ENCODE measurements at places on chromosomes 3 and 15.

- no peak for DNase-seq
Observed at GRCh38 chr3:123444023-123444422, 4.9 kb downstream of the ADCY5 start.

- DNase-seq = no peak
Observed at GRCh38 chr15:40445421-40445922, 4.7 kb downstream of the BAHD1 start.

GRCh38 chr3:127375151-127375930 lies 87.5 kb upstream of the PRR20G start:
- no peak for DNase-seq

DNA sequence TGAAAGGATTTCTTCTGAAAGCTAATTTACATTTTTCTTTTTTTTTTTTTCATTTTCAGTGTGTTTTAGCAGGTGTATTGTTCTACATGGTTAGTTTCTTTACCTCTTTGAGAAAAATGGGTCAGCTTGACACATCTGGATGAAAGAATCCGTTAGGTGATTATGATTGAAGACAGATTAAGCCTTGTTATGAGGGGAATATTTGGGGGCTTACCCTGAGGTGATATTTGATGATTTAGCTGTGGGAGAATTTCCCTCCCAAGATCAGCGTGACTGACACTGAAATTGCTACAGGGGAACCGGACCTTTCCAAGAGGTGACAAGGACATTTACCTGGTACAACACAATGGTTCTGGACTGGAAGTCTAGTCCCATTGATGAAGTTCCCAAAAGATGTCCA lies 147.5 kb downstream of the NFKBIZ start:
- DNase-seq = no peak

DNA sequence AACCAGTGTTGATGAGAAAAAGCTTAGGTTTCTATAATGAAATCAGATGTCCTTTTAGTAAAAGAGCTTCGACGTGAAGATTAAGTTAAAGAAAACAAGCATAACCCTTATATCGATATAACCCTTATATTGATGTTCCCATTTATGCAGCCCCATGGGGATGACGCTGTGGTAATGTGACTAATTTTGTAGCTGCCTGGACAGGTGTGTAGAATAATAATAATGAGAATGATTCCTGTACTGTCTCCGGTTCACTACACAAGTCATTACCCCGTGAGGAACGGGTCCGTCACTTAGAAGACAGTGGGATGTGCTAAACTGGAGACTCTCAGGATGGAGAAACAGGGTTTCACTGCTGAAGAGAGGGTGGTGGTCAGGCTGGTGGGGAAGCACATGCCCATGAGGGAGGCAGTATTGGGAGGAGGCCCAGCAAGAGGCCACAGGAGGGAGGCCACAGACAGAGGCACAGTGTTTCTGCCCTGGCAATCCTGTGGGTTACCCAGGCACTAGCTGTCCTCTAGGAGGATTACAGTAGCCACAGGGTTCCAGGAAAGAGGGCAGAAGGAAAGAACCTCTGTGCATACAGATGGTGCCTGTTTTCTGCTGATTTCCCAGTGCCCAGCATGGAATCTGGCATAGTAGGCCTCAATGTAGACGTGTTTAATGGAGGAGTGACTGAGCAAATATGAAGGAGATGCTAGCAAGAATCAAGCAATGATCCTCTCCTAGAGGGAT lies 191.1 kb upstream of the TSC22D2 start:
- DNase-seq = no peak

DNA sequence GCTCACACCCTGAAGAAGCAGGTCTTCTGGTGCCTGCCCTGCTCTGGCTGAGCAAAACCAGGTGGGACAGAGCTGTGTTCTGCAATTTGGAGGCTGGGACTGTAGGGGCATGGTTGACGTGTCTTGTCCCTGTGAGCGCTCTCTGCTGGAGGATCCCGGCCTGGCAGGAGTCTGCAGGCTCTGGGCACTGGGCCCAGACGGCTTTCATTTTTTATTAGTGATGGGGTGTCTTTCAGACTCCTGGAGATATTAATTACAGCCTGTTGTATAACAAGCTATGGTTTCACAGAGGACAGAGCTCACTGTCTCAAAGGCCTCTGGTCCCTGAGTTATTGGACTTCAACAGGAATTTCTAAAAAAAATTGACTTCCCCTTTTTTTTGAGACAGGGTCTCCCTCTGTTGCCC lies 29.5 kb upstream of the ZNF710 start:
- peak; percentile 38 for DNase-seq

GRCh38 chr3:129827765-129828164 lies 65.7 kb downstream of the TMCC1 start:
- peak; percentile 6 for DNase-seq

- DNase-seq = peak; percentile 39
Observed at GRCh38 chr3:52291508-52292181, 4.0 kb downstream of the GLYCTK start.

- DNase-seq = no peak
Observed at GRCh38 chr3:56101576-56101975, 366.7 kb downstream of the ERC2 start.

DNA sequence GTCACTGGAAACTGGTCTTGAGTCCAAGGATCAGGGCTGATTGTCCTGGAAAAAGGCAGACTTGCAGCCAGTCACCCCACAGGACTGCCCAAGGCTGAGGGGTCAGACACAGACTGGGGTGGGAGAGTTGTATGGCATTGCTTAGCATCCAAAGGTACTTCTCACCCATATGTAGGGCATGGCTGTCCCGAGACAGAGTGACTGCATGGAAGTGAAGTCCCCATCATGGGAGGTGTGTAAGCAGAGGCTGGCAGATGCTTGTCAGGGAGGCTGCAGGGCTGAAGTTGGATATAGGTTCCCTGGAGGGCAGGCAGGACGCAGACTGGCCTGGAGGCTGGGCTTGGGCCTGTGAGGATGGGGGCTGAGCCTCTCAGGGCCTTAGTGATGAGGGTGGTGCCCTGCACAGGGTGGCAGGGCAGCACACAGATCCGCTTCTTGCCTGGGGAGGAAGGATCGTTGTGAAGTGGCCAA lies 31.1 kb downstream of the PSTPIP1 start:
- peak; percentile 0 for DNase-seq

- no peak for DNase-seq
Observed at GRCh38 chr3:46846624-46847542, 16.4 kb downstream of the MYL3 start.

DNA sequence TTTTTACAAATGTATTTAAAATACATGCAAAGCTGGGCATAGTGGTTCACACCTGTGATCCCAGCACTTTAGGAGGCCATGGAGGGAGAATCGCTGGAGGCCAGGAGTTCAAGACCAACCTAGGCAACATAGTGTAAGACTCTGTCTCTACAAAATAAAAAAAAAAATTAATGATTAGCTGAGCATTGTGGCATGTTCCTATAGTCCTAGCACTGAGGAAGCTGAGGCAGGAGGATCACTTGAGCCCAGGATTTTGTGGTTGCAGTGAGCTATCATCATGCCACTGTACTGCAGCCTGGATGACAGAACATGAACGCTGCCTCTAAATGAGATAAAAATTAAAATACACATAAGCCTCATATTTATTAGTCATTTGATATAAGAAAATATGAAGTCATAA lies 142.8 kb downstream of the TCF12 start:
- no peak for DNase-seq

GRCh38 chr3:53144862-53145712 lies 14.9 kb upstream of the RFT1 start:
- no peak for DNase-seq

- DNase-seq = no peak
Observed at GRCh38 chr3:195195321-195196209, 75.4 kb downstream of the XXYLT1 start.

- no peak for DNase-seq
Observed at GRCh38 chr3:9911863-9912262, 5.0 kb upstream of the IL17RC start.

- no peak for DNase-seq
Observed at GRCh38 chr3:189744235-189744634, 113.0 kb downstream of the TP63 start.

GRCh38 chr15:50774450-50774849 lies 8.9 kb upstream of the SPPL2A start:
- DNase-seq = no peak

- DNase-seq = no peak
Observed at GRCh38 chr3:18891641-18892040, 256.7 kb upstream of the KCNH8 start.

DNA sequence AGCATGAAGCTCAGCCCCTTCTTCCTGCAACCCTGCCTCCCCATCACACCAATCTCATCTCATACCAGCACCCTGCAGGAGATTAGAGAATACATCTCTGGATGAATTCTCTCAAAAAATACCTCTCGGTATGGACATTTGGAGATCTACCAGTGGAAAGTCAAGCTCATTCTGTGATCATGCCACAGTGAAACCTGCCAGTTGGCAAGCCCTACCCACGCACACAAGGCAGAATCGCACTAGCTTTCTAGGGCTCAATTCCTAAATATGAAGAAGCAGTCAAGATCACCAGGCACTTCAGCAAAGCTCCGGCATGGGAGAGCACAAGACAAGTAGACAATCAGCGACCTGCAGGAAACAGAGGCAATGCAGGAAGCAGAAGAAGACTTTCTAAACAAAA lies 221.2 kb downstream of the NTRK3 start:
- no peak for DNase-seq

DNA sequence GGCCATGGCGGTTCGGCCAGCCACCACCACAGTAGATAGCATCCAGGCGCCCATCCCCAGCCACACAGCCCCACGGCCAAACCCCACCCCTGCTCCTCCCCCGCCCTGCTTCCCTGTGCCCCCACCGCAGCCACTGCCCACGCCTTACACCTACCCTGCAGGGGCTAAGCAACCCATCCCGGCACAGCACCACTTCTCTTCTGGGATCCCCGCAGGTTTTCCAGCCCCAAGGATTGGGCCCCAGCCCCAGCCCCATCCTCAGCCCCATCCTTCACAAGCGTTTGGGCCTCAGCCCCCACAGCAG lies 29.5 kb downstream of the PTPN23 start:
- DNase-seq = no peak

- no peak for DNase-seq
Observed at GRCh38 chr15:66964111-66964738, 101.2 kb upstream of the SMAD3 start.

DNA sequence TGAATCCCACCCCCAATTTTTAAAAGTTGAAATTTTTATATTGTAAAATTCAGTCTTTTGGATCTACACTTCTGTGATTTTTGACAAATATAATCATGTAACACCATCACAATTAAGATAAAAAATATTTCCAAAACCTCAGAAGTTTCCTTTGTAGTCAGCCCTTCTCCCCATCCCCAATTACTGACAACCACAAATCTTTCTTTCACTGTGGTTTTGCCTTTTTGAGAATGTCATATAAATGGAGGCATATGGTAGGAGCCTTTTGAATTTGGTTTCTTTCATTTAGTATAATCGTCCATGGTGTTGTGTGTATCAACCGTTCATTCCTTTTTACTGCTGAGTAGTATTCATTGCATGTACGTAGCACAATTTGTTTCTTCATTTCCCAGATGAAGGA lies 7.9 kb upstream of the CILP start:
- no peak for DNase-seq

DNA sequence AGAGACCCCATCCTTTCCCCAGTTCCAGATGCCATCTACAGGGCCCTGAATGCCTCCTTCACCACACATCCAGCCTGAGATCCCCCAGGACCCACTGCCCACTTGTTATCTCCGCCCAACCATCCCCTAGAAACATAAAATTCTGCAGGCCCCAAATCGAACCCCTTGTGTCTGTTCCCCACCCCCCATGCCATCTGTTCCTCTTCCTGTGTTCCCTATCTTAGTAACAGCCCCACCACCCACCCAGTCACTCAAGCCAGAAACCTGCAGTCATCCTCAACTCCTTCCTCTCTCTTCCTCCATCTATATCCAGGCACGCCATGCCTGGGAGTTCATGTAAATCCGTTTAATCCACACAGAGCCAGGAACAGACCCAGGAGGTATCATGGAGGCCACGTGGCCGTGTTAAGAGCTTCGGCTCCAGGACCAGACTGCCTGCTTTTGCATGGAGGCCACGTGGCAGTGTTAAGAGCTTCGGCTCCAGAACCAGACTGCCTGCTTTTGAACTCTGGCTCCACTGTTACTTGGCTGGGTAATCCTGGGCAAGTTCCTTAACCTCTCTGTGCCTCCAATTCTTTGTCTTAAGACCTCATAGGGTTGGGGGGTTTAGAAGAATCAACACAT lies 4.8 kb downstream of the CSRNP1 start:
- DNase-seq = no peak

DNA sequence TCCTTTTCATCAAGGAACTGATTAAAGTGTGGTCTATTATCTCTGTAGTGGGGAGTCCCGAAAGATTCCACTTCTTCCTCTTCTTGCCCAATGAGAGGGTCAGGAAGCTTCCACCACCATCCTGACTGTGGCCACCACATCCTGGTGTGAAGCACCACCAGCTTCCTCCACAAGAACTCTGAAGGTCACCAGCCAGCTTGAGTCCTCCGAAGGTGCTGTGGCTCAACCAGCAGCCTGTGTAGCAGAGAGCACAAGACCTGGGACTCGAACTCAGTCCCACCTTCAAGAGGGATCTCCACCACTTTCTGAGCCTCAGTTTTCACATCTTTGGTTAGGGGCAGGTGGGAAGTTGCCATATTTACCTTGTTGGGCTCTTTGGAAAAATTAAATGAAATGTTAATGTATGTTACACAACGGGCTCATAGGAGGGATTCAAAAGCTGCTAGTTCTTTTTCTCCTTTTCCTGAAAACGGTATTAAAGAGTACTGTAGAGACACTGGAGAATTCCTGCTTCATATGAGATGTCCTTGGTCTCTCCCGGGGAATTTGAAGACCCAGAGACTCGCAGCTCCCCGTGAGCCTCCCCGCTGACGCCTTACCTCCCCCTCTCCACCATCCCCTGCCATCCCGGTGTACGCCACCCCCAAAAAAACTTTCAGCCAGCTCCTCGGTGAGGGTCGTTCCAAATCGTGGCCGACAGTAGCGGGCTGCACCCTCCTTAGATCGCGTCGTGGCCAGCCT lies 816 bp upstream of the ACAN start:
- no peak for DNase-seq

GRCh38 chr3:42056840-42057239 lies 34.3 kb upstream of the TRAK1 start:
- no peak for DNase-seq

- DNase-seq = no peak
Observed at GRCh38 chr15:89052474-89052873, 35.8 kb upstream of the ABHD2 start.

GRCh38 chr3:141112686-141113297 lies 61.6 kb downstream of the SPSB4 start:
- no peak for DNase-seq

GRCh38 chr3:195104340-195104739 lies 166.6 kb downstream of the XXYLT1 start:
- no peak for DNase-seq

GRCh38 chr15:48451241-48451640 lies 120.0 kb downstream of the DUT start:
- no peak for DNase-seq

- no peak for DNase-seq
Observed at GRCh38 chr3:195879416-195880036, 28.8 kb downstream of the TNK2 start.

DNA sequence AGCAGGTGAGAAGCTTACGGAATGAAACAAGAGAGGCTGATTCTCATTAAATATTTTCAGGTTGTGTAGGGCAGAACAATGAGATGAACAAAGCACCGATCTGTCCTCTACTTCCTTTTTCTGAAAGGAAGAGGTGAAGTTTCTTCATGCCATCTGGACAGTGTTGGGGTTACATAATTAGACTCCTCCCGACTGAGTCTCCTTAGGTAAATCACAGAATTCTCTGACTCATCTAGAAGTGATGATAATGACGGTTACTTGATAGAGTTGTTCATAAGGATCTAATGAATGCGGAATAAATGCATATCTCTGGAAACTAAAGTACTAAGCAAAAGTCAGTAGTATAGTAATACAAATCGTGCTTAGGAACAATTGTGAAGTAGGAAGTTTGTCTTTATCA lies 21.2 kb downstream of the CRTC3 start:
- DNase-seq = no peak

GRCh38 chr3:159366476-159366875 lies 564.6 kb downstream of the MFSD1 start:
- no peak for DNase-seq
